GM12892 (cell line): ENCODE measurements at places on chromosomes 3 and 15.

- no peak for DNase-seq
Observed at GRCh38 chr3:57910990-57911389, 97.2 kb upstream of the FLNB start.

DNA sequence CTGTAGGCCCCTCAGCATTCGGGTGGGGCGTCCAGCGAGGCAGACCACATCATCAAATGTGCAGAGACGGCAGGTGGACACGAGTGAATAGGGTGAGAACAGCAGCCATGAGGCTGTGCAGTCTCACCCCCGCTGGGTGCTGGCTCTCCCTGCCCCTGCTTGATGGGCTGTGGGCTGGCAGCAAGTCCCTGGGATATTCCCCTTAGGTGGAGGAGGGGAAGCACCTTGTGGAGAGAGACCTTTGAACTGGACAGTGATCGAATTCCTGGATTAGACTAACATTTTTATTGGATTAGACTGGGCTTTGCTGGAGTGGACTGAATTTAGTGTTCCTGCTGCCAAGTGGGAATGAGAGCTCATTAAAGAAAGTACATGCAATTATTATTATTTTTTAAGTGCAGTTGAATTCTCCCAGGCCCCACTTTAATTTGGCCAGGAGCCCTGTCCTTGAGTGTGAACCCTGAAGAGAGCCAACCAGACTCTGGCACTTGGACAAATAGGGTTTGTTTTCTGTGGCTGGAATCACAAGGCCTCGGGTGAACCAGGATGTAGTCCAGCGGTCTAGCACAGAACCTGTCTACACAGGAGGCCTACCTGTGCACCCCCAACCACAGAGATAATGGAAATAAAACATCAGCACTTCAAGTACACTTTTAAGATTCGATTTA is 193.1 kb downstream of the ABHD5 start:
- DNase-seq = no peak

- no peak for DNase-seq
Observed at GRCh38 chr3:117692416-117692995, 982.9 kb downstream of the TUSC7 start.

DNA sequence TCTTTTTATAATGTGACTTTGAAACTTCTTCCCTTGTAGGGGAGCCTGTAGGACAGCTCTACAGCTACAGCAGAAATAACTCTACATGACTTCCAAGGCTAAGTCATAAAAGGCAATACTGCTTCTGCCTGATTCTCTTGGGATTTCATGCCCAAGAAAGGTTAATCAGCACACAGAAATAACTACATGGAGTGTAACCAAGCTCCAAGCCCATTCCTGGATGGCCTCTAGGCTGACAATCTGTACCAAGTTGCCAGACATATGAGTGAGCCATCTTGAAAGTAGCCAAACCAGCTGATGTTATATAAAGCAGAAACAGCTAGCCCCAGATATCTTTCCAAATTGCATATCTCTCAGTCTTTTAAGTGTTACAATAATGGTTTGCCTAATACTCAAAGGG is 75.8 kb upstream of the OSTN start:
- no peak for DNase-seq

GRCh38 chr3:45098310-45098709 is 47.9 kb downstream of the CDCP1 start:
- no peak for DNase-seq

DNA sequence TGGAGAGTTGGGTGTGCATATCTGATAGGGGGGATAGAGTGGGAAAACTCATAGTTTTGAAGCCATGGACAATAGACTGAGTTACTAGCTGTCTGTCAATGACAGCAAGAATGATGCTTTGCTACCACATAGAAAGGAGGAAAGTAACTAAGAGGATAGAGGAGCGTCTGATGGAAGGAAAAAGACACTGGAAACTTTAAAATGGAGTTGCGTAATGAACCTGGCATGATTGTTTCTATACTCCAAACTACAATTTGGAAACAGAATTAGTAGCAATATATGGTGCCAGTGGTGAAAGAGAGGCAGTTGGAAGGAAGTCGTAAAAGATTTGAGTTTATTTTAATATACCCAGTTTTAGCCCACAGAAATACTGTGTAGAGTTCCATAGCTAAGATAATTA is 163.6 kb downstream of the TUSC7 start:
- no peak for DNase-seq

- DNase-seq = no peak
Observed at GRCh38 chr3:2372306-2372705, 273.6 kb downstream of the CNTN4 start.

- no peak for DNase-seq
Observed at GRCh38 chr15:60590935-60591495, 112.1 kb upstream of the ICE2 start.

- DNase-seq = no peak
Observed at GRCh38 chr3:149198611-149199010, 23.0 kb downstream of the CP start.

DNA sequence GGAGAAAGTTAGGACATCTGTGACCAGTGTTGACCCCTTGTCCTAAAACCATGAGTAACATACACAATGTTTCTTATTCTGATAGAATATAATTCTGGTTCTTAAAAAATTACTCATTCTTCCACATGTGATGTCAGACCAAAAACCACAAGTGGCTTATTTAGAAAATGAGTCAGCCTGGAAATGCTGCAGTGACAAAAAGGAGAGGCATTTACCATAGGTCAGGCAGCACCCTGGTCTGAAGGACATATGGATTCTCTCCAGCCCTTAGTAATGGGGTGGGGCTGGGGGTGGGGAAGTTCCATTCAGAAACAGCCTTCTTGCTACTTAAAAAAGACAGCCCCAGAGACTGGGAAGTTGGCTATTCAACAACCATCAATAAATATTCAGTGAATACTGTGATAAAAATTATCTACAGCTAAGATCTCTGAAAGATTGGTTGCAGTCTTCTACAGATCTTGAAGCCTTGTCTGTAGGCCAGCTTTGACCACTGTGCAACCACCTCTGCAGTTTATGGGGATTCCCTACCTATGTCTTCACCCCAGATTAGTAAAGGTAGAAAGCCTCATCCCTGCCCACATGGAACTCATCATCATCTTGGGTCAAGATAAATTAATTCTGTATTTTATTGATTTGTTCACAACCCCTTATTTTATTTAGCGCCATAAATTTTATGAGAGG is 34.9 kb upstream of the TIMP4 start:
- DNase-seq = no peak

DNA sequence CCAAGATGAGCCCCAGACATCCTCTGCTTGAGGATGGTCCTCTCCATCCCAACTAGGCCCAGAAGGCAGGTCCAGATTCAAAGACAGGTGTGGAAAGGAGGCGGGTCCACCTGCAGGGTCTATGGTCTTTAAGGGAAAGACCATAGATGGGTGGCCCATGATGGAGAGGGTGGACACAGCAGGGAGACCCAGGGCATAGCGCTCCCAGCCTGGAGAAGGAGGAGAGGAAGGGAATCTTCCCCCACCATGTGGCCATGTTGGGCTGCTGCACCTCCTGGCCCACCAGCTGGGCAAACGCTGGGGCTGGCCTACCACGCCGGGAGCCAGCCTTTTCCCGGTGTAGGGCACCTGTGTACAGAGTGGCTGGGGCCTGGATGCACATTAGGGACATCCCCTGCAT is 265.2 kb upstream of the TLE3 start:
- no peak for DNase-seq

- no peak for DNase-seq
Observed at GRCh38 chr15:37733628-37734027, 200.8 kb upstream of the TMCO5A start.

GRCh38 chr15:85496551-85497171 is 116.3 kb downstream of the AKAP13 start:
- no peak for DNase-seq

- no peak for DNase-seq
Observed at GRCh38 chr3:4749567-4750002, 229.7 kb upstream of the BHLHE40 start.

- peak; percentile 31 for DNase-seq
Observed at GRCh38 chr3:134485075-134485717, 589 bp downstream of the ANAPC13 start.

- DNase-seq = no peak
Observed at GRCh38 chr3:42900226-42901072, 5.5 kb upstream of the ZNF662 start.

DNA sequence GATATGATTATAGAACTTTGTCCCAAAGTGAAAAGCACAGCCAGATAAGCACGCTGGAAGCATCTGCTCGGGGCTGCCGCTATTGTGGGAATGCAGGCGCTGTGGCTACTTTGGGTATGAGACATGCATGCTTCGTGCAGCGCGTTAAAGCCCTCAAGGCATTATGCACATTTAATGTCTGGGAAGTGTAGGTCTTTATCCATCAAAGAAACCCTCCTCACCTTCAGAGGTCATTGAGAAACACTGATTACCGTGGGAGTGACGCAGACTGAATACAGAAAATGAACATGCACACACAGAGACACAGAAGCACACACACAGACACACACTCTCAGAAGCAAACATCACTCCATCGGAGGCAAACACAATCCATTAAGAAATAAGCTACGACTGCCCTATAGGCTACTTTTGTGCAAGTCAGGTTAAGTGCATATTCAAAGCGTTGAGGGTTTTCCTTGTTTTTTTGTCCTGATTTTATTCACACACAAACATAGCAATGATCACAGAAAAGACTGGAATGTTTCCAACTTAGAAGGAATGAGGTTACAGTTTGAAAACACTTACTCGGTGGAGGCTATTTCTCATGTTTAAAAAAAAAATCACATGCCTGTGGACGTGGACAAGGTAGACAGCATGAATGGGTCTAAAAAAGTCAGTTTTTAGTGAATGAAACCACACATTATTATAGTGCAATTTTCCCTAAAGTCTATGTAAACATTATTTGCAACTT is 68.5 kb downstream of the PLCH1 start:
- no peak for DNase-seq

DNA sequence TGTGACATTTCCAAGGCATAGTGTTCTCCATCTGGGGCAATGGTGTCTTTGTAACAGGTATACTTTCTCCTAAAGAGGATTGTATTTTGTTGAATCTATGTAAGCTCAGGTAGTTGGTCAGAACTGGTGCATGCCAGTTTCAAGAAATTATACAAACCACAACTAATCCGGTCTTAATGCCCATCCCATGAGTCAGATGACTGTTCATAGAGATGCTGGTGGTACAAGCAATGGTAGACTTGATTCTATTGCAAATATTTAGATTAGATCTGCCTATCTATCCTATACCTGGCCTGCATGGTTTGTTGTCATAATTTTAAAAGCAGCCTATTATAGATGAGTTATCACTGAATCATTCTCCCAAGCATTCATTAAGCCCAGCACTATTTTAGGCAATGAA is 43.5 kb downstream of the ATP13A5 start:
- no peak for DNase-seq

DNA sequence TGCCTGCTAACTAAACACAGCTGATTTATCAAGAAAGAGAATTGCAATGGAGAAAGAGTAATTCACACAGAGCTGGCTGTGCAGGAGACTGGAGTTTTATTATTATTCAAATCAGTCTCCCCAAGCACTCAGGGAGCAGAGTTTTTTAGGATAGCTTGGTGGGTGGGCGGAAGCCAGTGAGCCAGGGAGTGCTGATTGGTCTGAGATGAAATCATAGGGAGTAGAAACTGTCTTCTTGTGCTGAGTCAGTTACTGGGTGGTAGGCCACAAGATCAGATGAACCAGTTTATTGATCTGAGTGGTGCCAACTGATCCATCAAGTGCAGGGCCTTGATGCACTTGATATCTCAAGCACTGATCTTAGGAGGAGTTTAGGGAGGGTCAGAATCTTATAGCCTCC is 891.9 kb upstream of the CADM2 start:
- no peak for DNase-seq

- DNase-seq = no peak
Observed at GRCh38 chr15:68299436-68299835, 21.9 kb downstream of the FEM1B start.

GRCh38 chr3:50264964-50265485 is 3.9 kb upstream of the SEMA3B start:
- no peak for DNase-seq

- no peak for DNase-seq
Observed at GRCh38 chr3:176611703-176612102, 585.6 kb downstream of the TBL1XR1 start.

DNA sequence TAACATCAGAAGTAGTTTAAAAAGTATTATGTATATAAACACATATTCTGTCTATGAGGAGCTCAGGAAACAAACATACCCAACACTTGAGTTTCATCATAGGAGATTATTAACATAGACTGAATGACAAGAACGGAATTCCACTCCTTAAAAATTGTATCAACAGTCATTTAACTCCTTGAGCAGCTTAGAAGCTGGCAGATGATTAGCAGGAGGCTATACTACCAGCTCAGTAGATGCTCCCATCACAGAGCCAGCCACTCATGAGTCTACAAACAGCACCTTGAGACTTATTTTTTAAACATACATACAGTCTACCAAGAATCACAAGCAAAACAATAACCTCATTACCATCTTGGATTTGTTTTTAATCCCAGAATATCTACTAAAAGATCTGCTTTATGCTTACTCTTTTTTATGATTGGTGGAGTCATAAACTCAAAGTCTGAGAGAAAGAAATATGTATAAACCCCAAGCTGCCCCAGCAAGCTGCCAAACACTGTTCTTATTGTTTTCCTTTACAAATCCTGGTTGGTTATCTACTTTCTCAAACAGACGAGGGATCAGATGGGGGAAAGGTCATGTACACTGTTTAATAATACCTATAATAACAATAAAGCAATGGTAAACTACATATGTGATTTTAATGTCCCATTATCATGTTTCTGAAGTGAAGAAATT is 59.5 kb downstream of the CBLB start:
- DNase-seq = no peak

DNA sequence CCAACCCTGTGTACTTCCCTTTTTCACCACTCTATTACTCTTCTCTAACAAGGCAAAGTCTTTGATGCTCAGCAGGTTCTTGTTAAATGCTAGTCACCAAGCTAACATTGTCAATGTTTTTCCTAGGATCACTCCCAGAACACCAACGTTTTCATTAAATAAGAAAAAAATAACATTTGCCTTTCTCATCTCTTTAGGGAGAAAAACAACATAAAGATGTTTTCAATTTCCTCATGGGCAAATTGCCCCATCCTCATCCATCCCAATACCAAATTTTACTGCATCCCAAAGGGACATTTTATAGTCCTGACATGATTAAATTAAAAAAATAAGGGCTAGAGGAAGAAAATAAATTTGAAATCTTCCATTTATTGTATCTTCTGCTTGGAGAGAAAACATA is 106.5 kb downstream of the SUCNR1 start:
- DNase-seq = no peak

DNA sequence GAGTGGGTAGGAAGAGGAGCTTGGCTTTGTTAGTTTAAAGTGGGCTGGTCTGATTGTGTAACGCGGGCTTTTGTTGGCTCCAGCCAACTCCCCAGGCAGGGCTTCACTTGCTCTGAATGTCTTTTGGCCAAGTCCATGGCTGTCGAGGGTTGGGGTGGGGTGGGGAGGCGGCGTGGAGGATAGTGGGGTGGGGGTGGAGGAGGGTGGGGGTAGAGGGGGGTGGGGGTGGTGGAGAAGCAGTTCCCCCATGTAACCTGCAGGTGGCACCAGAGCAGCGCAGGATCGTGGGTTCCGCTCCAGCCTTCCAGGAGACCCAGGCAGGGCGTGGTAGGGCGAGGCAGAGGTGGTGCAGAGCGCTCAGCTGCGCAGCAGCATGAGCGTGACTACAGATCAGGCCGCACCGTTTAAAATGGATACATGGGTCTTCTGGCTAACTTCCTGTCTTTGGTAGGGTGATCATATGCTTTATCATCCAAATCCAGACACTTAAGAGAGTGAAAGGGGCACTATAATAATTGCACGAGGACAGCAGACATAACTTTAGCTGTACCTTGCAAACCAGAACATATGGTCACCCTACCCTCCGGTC is 28.3 kb downstream of the GOLGA6A start:
- DNase-seq = peak; percentile 50
